Caki2 (cell line): ENCODE measurements at places on chromosomes 13 and 19.

DNA sequence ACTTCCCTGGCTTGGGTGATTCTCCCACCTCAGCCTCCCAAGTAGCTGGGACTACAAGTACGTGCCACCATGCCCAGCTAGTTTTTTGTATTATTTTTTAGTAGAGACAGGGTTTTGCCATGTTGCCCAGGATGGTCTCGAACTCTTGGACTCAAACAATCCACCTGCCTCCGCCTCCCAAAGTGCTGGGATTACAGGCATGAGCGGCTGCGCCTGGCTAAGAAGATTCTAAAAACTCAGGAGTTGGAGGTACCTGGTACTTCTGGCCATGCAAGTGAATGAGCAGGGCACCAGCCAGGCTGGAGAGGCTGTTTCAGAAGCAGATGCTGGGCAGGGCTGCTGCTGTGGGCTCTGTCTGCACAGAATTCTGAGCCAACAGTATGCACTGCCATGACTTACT, 6.1 kb downstream of the MZF1 start:
- no peak for DNase-seq

DNA sequence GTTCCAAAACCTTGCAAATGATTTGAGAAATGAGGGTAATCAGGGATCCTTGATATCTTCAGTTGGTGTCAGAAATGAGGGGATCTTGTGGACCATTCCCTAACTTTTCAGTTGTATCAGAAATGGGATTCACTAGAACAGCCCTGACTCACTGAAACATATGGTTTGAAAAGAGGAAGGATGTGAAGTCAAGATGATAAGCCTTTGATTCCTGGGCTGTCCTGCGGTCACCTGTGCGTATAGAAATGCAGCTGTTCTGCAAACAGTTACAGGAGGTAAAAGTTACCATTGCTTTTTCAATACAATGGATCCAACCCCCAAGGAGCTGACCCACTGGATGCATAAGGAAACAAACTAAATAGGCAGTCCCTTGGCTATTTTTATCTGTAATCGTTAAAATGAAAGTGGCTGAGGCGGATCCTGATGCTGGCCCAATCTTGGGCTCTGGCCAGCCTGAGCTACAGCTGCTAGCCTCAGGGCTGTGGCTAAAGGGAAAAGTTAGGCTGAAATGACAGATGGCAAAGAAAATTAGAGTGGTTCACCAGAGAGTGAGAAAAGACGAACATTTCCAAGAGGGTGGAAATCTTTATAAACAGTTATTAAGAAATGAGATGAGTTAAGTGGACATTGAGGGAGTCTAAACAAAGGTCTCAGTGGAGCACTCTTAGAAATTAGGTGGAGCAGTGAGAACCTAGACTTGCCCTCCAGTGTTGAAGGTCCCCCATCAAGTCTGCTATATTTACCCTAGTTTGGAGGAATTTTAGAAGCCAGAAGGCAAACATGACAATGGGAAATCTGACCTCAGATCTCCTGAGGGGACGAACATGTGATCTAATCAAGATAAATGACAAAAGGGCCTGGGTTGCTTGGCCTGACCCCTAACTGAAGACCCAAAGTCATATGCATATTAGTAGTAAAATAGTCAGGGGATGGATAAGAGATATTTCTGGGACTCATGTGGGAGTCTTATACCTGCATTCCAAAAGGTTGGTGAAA, 7.6 kb downstream of the SIGLECL1 start:
- no peak for DNase-seq

- DNase-seq = no peak
Observed at GRCh38 chr13:26668357-26669146, 92.0 kb downstream of the GPR12 start.

- no peak for DNase-seq
Observed at GRCh38 chr13:54144828-54145227, 1116.2 kb downstream of the OLFM4 start.

- DNase-seq = no peak
Observed at GRCh38 chr19:5152767-5153532, 184.0 kb downstream of the KDM4B start.

DNA sequence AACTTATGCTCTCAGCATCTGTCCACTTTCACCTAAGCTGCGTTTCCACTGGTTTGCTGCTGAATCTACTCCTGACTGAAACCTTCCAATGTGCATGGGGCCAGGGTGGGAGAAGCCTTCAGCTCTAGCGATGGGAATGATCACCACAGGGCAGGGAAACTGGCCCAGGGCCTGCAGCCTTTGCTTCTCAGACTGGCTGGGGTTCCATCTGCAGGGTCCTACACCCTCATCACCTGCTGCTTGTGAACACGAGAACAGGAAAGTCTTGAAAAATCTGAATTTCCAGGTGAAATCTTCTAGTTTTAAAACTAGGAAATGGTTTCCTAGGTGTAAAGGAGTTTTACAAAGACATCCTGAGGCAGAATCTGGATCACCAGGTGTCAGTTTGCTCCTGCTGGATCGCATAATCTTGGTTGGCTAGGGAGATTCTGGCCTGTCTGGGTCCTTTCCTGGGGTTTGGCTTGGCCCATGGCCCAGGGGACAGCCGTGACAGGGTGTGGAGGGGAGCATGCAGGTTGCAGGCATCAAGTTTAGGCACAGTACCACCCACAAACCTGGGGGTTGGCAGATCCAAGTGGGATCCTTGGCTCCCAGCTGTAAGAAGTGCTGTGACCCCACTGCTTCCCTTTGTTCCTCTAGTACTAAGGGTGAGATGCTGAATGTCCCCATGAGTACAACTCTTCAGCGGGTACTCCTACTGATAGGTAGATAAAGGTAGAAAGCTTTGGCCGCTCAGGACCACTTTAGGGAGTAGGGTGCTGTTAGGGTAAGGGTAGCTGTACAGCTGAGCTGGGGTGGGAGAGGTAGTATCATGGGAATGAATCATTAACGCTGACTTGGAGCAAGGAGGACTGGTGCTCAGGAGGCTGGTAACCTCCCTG, 1.8 kb upstream of the UBE2M start:
- DNase-seq = no peak

DNA sequence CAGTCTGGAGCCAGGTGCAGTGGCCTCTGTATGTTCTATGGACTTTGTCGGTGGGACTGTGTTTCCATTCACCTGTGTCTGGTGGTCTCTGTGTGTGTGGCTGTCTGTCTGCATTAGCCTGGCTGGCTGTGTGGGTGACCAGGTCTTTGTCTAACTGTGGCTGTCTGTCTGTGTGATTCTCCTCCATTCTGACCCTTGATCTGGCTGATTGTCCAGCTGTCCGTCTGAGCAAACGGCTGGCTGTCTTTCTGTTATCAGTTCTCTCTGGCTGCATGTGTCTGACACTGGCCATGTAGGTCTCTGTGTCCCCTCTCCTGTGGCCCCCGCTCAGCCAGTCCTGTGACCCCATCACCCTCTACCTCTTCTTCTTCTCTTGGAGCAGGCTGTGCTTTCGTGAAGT, 53.2 kb downstream of the CELF5 start:
- DNase-seq = no peak

GRCh38 chr13:28566891-28567290, 72.0 kb upstream of the FLT1 start:
- DNase-seq = no peak

- DNase-seq = no peak
Observed at GRCh38 chr19:48491793-48492123, 19.9 kb downstream of the LMTK3 start.

- no peak for DNase-seq
Observed at GRCh38 chr13:52938065-52938464, 89.6 kb upstream of the PCDH8 start.

- DNase-seq = no peak
Observed at GRCh38 chr19:34686455-34686854, 9.0 kb downstream of the ZNF302 start.

DNA sequence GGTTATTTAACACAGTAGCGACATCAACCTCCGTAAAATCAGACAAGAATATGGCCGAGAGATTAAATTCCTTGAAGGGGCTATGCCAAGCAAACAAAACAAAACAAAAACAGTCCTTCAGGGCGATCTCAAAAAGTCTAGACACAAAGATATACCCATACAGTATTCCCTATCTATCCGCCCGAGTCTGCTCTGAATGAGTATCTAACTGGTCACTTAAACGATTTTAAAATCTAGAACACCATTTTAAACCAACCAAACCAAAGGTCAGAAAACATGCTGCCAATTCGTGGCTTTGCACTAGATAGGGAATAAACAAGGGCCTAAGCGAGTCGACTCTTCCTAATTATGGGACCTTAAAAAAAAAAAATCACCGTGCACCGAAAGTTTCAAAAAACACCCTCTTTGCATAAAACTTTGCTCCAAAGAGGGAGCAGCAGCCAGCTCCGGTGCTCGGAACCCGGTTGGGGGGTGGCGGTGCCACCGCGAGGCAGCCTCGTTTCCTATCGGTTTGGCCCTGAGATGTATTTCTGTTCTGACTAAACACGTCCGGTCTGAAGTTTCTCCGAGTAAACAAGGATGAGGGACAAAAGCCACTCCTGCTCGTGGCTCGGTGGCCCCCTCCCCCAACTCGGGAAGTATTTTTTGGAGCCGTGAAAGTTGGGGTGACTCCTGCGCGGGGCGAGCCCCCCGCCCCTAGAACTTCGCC, 1.8 kb downstream of the HMGB1 start:
- DNase-seq = peak; percentile 60

DNA sequence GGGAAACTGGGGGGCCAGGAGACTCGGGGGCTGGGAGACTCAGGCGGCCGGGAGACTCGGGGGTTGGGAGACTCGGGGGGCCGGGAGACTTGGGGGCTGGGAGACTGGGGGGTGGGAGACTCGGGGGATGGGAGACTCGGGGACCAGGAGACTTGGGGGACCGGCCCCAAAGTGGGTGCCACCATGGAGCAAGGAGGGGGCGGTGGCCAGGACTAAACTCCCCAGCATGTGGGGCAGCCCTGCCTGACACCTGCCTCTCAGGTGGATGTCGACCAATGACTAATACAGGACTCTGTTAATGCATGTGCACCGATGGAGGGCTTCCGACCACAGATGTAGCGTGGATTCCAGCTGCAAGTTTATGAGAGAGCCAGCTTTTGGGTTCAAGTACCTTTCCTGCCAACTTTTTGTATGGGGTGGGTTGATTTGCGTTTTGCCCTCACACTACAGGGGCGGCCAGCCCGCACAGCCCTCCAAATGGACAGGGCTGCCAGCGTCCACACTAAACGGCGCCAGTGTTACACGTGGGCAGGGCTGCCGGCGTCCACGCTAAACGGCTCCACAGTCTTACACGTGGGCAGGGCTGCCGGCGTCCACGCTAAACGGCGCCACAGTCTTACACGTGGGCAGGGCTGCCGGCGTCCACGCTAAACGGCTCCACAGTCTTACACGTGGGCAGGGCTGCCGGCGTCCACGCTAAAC, 62.2 kb downstream of the RASA3 start:
- DNase-seq = no peak

GRCh38 chr13:27117158-27117557, 54.5 kb downstream of the USP12 start:
- DNase-seq = no peak

- no peak for DNase-seq
Observed at GRCh38 chr19:38385804-38386257, 2.0 kb downstream of the GGN start.

DNA sequence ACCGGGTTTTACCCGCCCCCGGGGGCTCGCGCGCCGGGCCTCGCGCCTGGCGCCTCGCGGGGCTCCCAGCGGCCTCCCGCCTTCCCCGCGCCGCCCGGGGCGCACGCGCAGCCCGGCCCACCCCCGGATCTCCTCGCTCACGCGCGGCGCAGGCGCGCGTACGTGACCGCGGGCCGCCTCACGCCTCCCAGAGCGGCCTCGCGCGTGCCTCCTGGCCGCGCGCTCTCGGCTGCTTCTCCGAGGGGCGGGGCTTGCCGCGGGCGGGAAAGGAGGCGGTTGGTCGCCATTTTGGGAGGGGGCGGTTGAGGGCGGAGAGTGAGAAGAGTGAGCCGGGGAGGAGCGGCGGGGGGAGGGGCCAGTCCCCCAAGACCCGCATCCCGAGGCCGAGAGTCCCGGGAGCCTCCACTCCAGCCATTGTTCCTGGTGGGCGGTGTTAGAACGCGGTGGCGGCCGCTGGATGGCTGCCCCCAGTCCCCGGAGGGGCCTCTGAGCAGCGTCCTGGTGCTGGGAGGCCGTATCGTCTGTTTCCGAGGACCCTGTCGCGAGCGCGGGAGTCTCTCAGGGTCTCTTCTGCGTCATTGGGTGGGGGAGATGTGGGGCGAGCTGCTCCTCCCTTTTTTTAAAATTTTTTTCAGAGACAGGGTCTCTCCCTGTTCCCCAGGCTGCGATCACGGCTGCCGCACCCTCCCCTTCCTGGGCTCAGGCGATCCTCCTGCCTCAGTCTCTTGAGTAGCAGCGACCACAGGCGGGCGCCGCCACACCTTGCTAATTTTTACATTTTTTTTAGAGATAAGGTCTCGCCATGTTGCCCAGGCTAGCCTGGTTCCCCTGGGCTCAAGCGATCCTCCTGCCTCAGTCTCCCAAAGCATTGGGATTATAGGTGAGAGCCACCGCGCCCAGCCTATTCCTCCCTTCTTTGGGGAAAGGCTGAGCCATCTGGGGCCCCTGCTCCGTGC, at the start of gene ZNF541:
ZNF541 (minus strand) TSS at position 78 of the 956 bp plus-strand sequence. CDS start 17,292 bp downstream, outside the sequence.
- no peak for DNase-seq
